ENCODE measurements at places on chromosomes 1 and 21.

DNA sequence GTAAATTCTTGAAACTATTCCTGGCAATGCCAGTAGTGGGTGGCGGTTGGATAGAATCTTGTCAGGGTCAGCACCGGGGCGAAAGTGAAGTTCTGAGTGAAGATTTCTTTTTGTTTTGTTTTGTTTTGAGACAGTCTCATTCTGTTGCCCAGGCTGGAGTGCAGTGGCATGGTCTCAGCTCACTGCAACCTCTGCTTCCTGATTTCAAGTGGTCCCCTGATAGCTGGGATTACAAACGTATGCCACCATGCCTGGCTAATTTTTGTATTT, 33.3 kb downstream of the PCNT start:
- DNase-seq: no peak

DNA sequence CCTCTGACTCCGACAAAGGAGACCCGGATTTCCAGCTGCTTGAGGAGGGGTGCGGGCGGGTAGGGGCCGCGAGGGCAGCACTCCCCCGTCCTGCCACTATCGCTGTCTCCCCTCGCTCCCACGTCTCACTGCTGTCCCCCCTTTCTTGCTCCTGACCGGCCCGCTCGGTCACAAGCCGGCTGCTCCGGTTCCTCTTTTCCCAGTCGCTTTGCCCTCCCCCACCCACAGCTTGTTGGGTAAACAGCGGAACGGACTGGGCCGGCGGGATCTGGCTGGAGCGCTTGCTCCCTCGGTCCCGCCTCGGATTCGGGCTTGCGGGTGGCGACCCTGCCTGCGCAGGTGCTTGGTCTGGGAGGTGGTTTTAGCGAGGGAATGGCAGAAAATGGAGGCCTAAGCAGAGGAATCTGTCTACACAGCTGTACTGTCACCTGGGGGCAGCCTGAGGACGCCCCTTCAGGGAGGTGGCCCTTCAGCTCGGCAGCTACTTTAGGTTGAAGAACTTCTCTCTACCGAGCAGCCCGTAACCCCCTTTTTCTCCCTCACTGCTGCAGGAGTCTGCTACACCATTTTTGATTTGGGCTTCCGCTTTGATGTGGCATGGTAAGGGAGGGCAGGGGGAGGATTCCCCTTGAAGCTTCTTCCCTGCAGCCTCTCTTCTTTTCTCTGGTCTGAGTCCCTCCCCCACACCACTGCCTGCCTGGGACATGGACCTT, 645 bp downstream of the ATP6V0B start:
- no peak for DNase-seq

- DNase-seq: no peak
These were observed 43.7 kb upstream of the COL6A1 start for GRCh38 chr21:45937721-45938452.

DNA sequence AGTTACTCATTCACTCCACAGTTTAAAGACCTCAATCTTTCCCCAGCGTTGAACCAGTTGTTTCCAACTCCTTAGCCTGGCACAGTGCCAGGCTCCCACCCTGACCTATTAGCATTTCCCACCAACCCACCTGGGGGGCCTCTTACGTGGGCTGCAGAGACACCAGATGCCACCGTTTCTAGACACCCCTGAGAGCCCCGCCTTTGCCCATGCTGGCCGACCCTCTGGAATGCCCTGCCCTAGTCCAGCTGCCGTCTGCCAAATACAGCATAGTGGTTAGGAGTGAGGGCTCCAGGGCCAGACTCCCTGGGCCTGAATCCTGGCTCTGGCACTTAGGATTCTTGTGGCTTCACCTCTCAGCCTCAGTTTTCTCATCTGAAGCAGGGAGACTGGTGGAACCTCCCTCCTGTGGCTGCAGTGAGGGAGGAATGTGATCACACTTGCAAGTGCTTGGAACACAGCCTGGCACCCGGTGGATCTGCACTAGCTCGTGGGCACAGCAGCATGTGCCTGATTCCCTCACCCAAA, 65.2 kb downstream of the TMCO4 start:
- DNase-seq: no peak

GRCh38 chr1:230611128-230611877, 31.0 kb upstream of the COG2 start:
- DNase-seq: no peak

DNA sequence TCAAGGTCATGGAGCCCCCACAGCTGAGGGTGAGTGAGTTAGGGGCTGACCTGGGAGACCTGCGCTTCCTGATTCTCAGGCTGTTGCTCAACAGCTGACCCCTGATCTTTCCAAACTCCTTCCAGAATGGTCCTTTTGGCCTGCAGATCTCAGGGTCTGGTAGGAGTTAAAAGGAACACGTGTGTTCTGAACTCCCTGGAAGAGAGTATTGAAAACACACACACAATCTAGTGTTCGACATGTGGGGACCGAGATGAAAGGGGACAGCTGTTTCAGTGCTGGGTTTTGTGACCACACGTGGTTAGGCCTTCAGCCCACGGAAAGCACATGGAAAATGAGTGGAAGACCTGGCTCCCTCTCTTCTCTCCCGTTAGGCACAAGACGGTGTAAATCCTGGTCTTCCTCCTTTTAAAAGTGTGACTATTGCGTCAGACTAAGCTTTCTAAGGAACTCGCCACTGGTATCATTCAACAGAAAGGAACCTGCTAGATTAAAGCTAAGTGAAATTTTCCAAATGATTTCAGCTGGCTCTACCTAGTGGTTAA, 49.6 kb downstream of the RUNX1 start:
- DNase-seq: no peak

- no peak for DNase-seq
These were observed 61.9 kb upstream of the HSD17B7 start for GRCh38 chr1:162728573-162728972.

GRCh38 chr1:19313961-19314882, 2.1 kb downstream of the SLC66A1 start:
- no peak for DNase-seq

DNA sequence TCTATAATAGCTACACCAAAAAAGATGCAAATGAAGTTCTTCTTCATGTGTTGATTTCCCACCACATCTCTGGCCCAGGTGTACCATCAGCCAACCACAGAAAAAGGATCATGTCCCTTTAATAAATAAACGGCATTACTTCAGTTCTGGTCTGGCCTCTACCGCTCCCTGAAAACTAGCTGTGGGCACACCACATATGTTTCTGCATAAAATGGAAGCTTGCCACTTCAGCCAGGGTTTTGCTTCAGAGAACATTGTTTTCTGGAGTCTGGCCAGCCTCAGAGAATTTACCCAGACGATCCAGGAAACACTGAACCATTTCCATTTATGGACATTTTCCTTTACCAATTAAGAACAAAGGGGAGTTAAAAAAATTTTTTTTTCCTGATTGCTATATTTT, 5.8 kb upstream of the LAMC2 start:
- DNase-seq: no peak

- DNase-seq: no peak
These were observed 83.4 kb downstream of the ATF6 start for GRCh38 chr1:161849518-161849917.

DNA sequence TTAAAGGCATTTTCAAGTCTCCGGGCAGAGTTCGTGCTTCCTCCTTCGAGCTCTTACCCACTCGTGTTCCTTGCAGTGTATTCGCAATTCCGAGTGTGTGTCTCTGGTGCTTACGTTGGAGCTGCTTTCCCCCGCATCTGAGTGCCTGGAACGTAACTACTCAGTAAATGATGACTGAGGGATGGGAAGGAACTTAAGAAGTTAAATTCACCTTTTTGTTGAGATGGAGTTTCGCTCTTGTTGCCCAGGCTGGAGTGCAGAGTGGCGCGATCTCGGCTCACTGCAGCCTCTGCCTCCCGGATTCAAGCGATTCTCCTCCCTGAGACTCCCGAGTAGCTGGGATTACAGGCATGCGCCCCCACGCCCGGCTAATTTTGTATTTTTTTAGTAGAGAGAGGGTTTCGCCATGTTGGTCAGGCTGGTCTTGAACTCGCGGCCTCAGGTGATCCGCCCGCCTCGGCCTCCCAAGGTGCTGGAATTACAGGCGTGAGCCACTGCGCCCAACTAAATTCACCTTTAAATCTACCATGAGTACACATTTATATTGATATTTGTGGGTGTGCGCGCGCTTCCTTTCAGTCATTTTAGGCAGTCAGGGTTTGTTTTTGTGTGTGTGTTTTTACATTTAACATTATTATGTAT, 837 bp downstream of the NDUFS5 start:
- DNase-seq: no peak

DNA sequence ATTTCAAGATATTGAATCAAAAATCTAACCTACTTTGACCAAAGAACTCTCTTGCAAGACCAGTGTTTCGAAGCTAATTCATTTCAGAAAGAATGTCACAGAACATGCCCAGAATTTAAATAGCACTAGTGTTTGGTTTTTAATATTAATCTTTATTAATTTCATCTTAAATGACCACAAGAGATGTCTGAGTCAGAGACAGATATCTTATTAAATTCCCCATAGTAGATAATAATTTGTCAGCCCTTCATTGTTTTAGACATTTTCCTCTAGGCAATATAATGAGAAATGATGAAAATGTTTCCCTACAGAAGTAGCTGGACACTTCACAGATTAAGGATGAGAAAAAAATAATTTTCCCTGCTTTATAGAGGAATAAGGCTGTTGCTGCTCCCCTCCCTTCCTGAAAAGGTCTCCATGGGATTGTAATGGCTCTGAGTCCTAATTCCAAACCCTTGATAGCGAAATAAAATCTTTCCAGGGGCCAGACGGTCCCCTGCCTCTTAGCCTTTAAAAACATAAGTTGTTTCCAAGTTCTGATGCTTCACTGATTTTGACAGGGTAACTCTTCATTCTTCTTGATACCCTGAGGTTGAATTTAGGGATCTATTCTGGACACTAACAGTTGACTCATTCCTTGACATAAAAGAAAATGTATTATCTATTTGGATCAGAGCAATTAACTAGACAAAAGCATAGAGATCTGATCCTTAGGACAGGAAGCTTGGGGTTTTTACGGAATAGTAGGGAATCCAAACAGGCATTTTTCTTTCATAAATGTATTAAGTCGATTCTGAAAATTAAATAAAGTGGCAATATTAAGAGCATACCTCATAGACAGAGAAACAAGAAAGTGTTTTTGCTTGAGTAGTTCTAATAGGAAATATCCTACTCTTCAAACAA, 820.8 kb downstream of the BRINP3 start:
- no peak for DNase-seq

DNA sequence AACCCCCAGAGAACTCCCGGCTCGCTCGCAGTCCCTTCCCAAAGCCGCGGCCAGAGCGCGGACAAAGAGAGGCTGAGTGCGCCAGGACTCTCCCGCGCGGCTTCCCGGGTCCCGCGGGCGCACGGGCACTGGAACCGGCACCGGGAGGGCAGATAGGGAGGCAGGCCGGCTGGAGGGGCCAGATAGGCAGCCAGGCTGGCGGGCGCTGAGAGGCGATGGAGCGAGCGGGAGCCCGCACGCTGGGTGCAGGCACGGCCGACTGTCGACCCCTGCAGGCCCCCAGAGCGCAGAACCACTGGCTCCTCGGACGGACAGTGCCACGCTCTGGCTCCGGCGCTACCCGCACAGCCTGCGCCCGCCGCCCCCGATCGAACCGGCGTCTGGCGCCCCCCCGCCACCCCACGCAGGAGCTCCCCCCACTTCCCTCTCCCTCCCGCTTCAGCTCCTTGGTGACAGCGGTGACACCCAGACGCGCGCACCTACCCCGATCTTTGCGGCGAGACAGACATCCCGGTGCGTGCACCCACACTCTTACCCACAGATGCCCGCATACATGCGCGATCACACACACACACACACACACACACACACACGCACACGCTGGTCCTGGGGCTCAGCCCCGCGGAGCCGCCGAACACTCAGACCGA, 534 bp downstream of the SLC6A9 start:
- DNase-seq: no peak

GRCh38 chr21:45130324-45130774, 56.0 kb downstream of the ADARB1 start:
- DNase-seq: no peak

DNA sequence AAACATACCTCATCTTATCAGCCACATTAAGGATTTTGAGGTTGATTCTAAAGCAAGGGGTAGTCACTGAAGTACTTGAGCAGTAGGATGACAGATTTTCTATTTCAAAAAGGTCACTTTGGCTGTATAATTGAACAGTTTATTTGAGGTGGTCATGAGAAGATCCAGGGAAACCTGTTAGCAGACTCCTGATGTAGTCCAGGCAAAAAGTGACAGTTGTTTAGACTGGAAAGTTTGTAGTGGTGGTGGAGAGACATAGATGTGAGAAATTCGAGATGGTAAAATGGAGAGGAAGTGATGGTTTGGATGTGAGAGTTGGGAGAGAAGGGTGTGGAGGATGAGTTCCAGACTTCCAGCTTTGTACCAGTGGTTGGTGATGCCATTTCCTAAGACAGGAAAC, 7.5 kb downstream of the FAM163A start:
- DNase-seq: no peak
